Kasumi-1 (cell line): ENCODE measurements at places on chromosomes 13 and 19.

GRCh38 chr13:40681341-40682146 lies 15.1 kb upstream of the FOXO1 start:
- DNase-seq = peak; percentile 7

- no peak for DNase-seq
These were observed 54.5 kb downstream of the FNDC3A start for GRCh38 chr13:49030213-49030612.

DNA sequence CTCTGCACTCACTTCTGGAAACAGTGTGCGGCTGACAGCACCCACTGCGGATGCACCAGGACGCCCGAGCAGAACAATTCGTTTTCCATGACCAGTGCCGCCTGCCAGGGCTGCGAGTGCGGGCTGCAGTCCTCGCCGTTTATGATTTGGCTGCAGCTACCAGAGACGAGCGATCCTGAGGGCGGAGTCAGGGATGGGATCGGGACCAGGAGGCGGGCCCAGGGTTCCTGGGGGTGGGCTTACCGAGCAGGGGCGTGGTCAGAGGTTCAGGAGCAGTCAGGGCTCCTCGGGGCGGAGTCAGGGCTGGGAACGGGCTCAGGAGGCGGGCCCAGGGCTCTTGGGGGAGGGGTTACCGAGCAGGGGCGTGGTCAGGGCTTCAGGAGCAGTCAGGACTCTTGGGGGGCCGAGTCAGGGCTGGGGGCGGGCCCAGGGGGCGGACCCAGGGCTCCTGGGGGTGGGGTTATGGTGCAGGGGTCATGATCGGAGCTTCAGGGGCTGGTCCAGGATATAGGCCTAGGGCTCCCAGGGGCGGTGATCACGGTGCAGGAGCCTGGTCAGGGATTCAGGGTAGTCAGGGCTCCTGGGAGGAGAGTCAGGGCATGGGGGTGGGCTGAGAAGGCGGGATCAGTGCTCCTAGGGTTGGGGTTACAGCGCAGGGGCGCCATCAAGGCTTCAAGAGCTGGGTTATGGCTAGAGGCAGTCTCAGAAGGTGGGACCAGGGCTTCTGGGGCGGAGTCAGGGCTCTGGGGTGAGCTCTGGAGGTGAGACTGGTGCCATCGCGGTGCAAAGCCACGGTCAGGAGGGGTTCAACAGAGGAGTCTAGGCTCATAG lies 1.7 kb downstream of the KLK4 start:
- no peak for DNase-seq

DNA sequence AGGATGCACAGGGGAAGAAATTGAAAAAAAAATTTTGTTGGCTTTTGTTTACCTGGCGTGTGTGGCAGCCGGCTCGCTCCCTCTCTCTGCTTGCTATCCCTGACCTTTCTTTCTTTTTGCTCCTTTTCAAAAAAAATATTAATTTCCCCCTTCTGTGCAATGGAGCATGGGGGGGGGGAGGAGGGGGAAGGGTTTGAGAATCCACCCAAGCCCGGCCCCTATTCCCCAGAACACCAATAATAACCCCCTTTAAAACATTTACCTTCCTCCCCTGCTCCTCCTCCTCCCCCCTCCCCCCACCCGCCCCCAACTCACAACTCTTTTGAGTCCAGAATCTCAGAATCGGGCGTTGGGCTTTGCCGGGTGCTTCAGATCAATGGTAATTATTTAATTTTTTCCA lies 28.4 kb downstream of the NFIX start:
- no peak for DNase-seq

- DNase-seq = no peak
These were observed 2.5 kb downstream of the TIMM50 start for GRCh38 chr19:39483141-39483540.

DNA sequence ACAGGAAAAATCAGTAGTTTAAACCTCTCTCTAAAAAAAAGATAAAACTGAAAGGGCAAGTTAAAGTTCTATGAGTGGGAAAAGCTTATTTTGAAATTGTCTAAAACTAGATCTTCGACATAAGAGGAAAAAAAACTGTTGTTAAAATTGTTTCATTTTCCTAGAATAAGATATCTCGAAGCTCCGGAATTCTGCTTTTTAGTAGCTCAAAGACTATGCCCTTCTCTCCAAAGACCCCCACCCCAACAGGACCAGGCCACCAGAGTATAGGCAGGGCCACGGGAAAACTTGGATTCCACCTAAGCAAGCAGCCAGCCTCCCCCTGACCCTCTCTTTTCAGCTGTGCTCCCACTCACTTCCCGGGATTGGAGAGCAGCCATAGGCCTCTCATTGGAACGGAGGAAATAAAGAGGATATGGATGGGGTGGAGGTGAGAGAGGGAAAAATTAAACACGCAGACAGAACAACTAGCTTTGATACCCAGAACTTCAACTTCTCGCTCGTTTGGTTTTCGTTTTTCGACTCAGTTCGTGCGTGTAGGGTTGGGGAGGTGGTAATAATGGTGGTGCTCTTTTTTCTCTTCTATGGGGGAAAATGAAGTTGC lies 3.0 kb downstream of the POU4F1 start:
- DNase-seq = no peak

- DNase-seq = no peak
These were observed 110.3 kb downstream of the MIPEP start for GRCh38 chr13:23778879-23779278.

GRCh38 chr13:85724546-85725432 lies 74.4 kb downstream of the SLITRK6 start:
- no peak for DNase-seq

GRCh38 chr13:44118881-44119280 lies 239.2 kb downstream of the LACC1 start:
- DNase-seq = no peak

- DNase-seq = no peak
These were observed 19.6 kb downstream of the MBNL2 start for GRCh38 chr13:97241761-97242160.

GRCh38 chr13:106354961-106355360 lies 180.5 kb downstream of the EFNB2 start:
- no peak for DNase-seq

GRCh38 chr13:33045851-33046592 lies 29.8 kb downstream of the KL start:
- no peak for DNase-seq

DNA sequence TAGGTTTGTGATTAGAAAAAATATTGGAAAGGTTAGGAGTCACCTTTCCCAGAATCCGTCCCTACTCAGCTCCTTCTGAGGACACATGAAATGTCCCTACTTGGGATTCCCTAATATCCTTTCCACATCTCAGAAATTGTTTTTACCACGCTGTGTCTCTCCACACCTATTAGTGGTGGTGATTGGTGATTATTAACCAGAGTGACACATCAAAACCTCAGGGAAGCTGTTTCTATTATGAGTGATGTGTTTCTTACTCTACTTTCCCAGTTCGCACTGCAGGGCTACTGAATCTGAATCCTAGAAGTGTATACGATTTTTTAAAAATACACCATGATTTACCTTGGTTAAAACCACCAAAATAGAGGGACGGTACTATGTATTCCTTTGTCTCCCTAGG lies 460.8 kb downstream of the TBC1D4 start:
- DNase-seq = no peak

DNA sequence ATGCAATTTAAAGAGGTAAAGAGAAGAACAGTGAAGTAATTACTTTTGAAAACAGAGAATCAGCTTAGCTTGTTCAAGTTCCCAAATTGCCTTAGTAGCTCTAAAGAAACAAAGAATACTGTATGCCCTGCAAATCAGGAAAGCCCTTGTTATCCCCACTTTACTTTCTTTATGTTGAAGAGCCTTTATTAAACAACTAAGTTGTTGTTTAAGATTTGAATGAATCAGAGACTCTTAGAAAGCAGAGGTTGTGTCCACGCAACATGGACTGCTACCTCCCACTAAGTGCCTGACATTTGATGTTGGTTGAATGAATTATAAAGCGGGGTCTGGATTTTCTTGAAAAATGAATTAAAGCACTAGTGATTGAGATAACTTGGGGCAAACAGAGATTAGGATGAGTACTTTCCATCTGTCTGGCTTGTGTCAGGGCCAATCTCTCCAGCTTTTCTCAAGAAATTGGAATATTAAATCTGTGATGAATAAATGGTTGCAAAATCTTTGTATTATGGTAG lies 214.7 kb downstream of the POSTN start:
- DNase-seq = no peak

DNA sequence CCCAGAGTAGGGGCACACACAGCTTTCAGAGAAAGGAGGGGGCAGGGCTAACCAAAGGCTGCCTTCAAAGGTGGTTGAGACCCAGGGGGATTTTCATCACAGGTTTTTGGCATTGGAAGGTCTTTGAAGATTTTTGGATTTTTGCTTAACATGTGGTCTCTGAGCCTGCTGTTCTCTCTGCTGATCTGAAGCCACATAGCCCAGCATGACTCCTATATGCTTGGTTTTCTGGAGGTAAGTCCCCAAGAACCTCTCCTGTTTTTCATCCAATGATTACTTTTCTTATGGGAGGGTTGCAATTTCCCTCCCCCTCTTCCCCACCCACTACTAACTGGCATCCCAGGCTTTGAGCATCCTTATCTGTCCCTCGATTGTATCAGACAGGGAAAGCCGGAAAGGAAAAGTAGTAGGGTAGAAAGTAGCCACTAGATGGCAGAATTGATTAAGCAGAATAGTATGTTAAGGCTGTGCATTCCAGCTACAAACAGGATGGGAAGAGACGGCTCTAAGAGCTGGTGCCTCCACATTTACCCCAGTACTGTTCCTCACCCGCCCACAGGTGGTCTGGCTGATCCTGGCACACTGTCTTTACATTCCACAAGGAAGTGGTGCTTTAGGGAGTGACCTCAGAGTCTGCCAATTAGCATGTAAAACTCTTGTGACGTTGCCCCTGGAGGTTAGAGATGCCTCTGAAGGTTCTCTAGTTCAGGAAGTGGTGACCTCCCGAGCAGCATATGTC lies 218.9 kb upstream of the EDNRB start:
- DNase-seq = peak; percentile 80

GRCh38 chr19:9622531-9622930 lies 1.5 kb upstream of the ZNF561 start:
- peak; percentile 23 for DNase-seq

- no peak for DNase-seq
These were observed 85.5 kb downstream of the CACNA1A start for GRCh38 chr19:13420780-13421179.

- no peak for DNase-seq
These were observed 5.0 kb downstream of the SIGLEC14 start for GRCh38 chr19:51641648-51642047.

GRCh38 chr19:34733266-34733745 lies 737 bp upstream of the ZNF181 start:
- DNase-seq = peak; percentile 85

GRCh38 chr13:113654175-113654560 lies 3.8 kb downstream of the ATP4B start:
- no peak for DNase-seq
